Osteocyte (in vitro differentiated cells): ENCODE measurements at places on chromosomes 1 and 21. TPM values are rescaled to one million over a fixed set of nuclear protein-coding genes. Genes with fewer than 3 reads are reported as not detected.

Gene MCOLN2
- not detected in 2 replicates for total RNA-seq

Gene FOXD3
- not detected in 2 replicates for total RNA-seq

Gene ITLN2
- total RNA-seq = not detected in 2 replicates

Gene TMEM240
- 12.4 and 16.6 TPM in 2 replicates for total RNA-seq

Gene MPC2
- total RNA-seq = 48.2 and 50.8 TPM in 2 replicates

DNA sequence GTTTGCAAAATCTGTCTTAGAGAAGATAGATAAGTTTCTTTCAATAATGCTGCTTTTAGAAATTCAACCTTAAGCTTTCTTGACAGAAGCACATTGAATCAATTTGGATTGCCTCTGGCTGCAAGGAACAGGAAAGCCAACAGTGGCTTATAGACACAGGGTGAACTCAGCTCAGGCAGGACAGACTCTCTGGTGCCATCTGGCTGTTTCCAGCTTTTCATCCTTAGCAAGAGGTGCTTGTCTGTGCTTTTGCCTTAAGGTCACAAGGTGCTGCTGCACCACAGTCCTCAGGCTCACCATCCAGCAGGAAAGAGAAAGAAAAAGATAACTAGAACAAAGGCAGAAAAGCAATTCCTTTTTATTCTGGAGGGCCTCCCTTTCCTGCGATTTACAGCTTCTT lies 93.7 kb upstream of the ETS2 start:
- no peak for DNase-seq

DNA sequence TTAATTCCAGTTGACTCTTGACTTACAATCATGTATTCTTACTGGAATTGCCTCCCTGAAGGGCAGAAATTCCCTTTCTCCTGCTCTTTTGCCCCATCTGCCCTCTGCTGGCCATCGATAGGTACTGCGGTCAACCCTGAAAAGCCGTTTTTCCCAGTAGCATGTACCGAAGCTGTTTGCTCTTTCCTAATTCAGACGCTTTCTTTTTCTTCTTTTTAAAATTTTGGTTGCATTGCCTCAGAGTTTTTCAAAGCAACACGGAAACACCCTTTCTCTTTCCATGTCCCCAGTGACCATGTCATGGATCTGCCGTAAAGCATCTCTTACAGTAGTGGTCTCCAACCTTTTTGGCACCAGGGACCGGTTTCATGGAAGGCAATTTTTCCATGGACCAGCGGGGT lies 164.2 kb upstream of the C1orf21 start:
- DNase-seq = no peak

- DNase-seq = no peak
These were observed 28.7 kb upstream of the CRNN start for GRCh38 chr1:152442765-152443164.
